ENCODE measurements at places on chromosomes 6 and 20. TPM values are rescaled to one million over a fixed set of nuclear protein-coding genes. Genes with fewer than 3 reads are reported as not detected.

Gene KCNK16
- not detected for total RNA-seq

Gene KIZ
- 4.4 TPM for total RNA-seq

Gene MYLK2
- 0.65 TPM for total RNA-seq

Gene RALY
- total RNA-seq = 133 TPM

Gene GNMT
- total RNA-seq = 0.13 TPM

All from A549 treated with Hydrocortisone at 1 μM for 4 hours (cell line).